Activated CD8-positive, alpha-beta memory T cell treated with anti-CD3 and anti-CD28 coated beads, Interleukin-2, amount 10 ng/mL, durations not matched to agents 7 days and 5 days (primary cell): ENCODE measurements at places on chromosomes 7 and 10. TPM values are rescaled to one million over a fixed set of nuclear protein-coding genes. Genes with fewer than 3 reads are reported as not detected.

Gene TPST1
- 0.85 TPM for total RNA-seq

Gene NXPH1
- not detected for total RNA-seq

Gene LOXL4
- total RNA-seq = not detected

Gene SPDYE8
- total RNA-seq = not detected

Gene TSPAN33
- 6.1 TPM for total RNA-seq

Gene SLC18A2
- total RNA-seq = not detected

Gene BICC1
- not detected for total RNA-seq

Gene RARRES2
- total RNA-seq = not detected

Gene CYP2C19
- not detected for total RNA-seq

Gene EGR2
- total RNA-seq = 21.6 TPM

Gene FGFR2
- not detected for total RNA-seq

DNA sequence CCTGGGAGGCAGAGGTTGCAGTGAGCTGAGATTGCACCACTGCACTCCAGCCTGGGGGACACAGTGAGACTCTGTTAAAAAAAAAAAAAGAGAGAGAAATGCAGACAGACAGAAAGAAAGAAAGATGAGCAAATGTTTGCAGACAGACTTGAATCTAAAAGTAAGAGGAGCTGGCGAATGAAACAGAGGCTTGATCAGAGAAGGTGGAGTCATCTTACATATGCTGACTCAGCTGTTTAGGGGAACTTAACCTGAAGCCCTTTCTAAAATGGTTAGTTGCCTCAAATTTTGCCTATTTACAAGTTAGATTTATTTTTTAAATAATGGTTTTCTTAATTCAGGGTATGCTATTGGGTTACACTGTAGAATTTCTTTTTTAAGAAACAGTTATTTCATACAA lies 5.4 kb downstream of the FAM171A1 start:
- no peaks in the 10 kb centered on the region for H3K36me3 ChIP-seq
- peaks cover 8% of the 10 kb centered on the region for H3K4me1 ChIP-seq
- peaks cover 49% of the 10 kb centered on the region for H3K27me3 ChIP-seq
- no peak overlapping the region for H3K27ac ChIP-seq
- H3K4me3 ChIP-seq = no peak overlapping the region

DNA sequence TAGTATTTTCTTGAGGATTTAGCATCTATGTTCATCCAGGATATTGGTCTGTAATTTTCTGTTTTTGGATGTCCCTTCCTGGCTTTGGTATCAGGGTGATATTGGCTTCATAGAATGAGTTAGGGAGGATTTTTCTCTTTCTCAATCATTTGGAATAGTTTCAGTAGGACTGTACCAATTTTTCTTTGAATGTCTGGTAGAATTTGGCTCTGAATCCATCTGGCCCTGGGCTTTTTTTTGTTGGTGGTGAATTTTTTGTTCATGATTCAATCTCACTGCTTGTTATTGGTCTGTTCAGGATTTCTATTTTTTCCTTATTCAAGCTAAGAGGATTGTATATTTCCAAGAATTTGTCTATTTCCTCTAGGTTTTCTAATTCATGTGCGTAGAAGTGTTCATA lies 192.7 kb downstream of the KIF20B start:
- H3K36me3 ChIP-seq = no peaks in the 10 kb centered on the region
- no peak for DNase-seq
- no peak overlapping the region for H3K27ac ChIP-seq
- no peaks in the 10 kb centered on the region for H3K4me1 ChIP-seq
- peaks cover 21% of the 10 kb centered on the region for H3K27me3 ChIP-seq
- no peak overlapping the region for H3K4me3 ChIP-seq

- DNase-seq = peak; percentile 90
- peak overlapping the region; percentile 92 for H3K27ac ChIP-seq
- no peaks in the 10 kb centered on the region for H3K27me3 ChIP-seq
These were observed 656 bp upstream of the CNNM2 start for GRCh38 chr10:102917314-102917961.

DNA sequence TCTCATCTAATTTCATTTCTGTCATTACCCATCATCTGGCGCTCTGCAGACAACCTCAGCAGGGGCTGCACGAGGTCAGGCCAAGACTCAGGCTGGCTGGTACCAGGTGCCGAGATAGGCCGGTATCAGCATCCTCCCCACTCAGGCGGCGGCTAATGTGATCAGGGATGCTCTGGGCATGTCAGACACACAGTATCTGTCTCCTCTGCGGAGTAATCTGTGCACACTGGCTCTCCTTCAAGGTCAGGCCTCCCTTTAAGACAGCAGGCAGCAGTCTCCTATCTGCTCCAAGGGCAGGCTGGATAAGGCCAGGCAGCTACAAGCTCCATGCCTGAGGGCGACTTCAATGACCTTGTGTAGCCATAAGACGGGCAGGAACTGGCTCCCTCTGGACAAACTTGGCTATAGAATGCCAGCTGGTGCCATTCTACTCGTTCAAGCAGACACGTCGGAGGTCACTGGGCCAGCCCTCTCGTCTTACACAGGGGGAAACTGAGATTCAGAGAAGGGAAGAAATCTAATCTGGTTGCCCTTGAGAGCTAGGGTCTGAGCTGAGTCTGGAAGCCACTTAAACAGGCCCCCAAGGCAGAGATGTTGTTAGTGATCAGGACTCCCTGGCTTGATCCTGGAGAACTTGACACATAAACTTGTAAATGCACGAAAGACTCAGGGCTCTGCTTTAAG lies 59.3 kb downstream of the ARHGAP22 start:
- H3K27ac ChIP-seq = no peak overlapping the region
- peaks cover 4% of the 10 kb centered on the region for H3K27me3 ChIP-seq
- DNase-seq = no peak
- H3K4me3 ChIP-seq = no peak overlapping the region
- H3K36me3 ChIP-seq = no peaks in the 10 kb centered on the region

DNA sequence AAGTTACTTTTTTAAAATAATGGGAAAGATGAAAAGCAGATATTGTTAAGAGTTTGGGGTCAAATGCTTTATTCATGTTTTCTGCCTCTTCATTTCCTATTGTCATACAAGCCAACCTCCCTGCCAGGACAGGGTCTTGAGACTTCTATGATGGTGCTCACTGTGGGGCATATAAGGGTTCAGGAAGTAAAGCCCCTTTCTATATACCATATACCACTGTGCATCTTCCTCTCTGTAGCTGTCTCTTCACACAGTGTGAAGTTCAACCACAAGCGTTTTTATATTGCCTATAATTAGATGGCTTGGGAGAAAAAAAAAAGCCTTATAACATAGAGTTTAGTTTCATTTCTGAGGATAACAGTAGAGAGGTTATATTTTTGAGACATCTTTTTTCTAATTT lies 389.8 kb upstream of the SORCS1 start:
- no peaks in the 10 kb centered on the region for H3K27me3 ChIP-seq
- H3K36me3 ChIP-seq = no peaks in the 10 kb centered on the region
- H3K4me3 ChIP-seq = no peak overlapping the region
- no peak for DNase-seq
- H3K27ac ChIP-seq = no peak overlapping the region
- H3K4me1 ChIP-seq = no peaks in the 10 kb centered on the region

DNA sequence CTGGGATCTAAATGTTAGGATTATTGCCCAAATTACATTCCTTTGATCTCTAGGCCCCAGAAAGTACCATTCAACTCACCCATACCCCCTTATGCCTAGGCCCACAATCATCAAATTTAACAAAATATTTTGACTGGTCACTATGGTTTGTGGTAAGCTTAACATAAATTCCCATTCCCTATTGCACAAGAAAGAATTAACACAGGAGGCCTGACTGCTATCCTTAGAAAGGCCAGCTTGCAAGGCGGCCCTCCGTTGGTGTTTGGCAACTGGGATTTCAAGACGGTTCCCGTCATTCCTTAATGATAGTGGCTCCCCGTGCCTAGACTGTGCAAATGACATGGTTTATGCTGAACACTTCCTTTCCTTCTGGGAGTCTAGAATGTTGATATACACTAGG lies 29.6 kb downstream of the ARHGAP21 start:
- H3K36me3 ChIP-seq = peaks cover 2% of the 10 kb centered on the region
- no peaks in the 10 kb centered on the region for H3K27me3 ChIP-seq
- H3K27ac ChIP-seq = no peak overlapping the region
- H3K4me1 ChIP-seq = no peaks in the 10 kb centered on the region
- no peak overlapping the region for H3K4me3 ChIP-seq

- no peaks in the 10 kb centered on the region for H3K4me1 ChIP-seq
- H3K27ac ChIP-seq = no peak overlapping the region
- DNase-seq = no peak
These were observed 66.4 kb downstream of the MTURN start for GRCh38 chr7:30201161-30201666.

- no peaks in the 10 kb centered on the region for H3K36me3 ChIP-seq
- H3K27ac ChIP-seq = no peak overlapping the region
- no peak overlapping the region for H3K4me3 ChIP-seq
- DNase-seq = no peak
- no peaks in the 10 kb centered on the region for H3K4me1 ChIP-seq
- peaks cover 43% of the 10 kb centered on the region for H3K27me3 ChIP-seq
These were observed 30.3 kb upstream of the CDK1 start for GRCh38 chr10:60747817-60748469.

DNA sequence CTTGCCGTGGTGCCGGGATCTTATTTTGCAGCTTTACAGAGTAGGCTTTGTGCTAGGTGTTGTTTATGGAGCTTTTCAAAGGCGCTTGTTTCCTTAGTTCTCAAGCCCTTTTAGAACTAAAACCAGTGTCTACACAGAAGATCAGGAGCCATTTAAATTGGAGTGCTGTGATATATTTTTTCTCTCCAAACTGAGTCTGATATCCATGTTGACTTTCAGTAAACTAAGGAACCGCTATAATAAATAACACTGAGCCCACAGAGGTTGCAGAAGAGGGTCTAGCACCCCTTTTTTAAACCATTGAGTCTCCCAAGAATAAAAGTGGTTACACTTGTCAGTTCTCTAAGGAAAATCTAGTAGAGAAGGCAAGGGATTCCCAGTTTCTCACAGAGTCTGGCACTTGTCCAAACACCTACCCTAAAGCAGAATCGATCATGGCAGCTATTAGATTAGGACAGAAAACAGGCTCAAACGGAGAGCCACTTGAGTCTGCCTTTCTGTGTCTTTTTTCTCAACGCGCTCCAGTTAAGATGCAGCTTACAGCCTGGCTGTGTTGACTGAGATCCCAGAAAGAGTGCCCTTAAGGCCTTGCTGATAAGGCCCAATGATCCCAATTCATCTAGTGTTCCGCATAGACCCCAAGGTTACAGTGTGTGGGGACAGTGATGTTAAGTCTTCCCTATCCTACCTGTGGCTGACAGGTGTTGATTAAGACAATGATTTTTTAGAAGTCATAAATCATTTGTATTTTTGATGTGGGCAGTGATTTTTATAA lies 804 bp downstream of the TMEM106B start:
- peaks cover 38% of the 10 kb centered on the region for H3K4me1 ChIP-seq
- H3K27ac ChIP-seq = peak overlapping the region; percentile 98
- DNase-seq = no peak
- peak overlapping the region; percentile 93 for H3K4me3 ChIP-seq
- H3K27me3 ChIP-seq = peaks cover 11% of the 10 kb centered on the region

GRCh38 chr10:12925845-12926244 lies 75.7 kb downstream of the CCDC3 start:
- no peak overlapping the region for H3K27ac ChIP-seq
- H3K4me1 ChIP-seq = no peaks in the 10 kb centered on the region
- peaks cover 6% of the 10 kb centered on the region for H3K27me3 ChIP-seq
- no peak for DNase-seq

DNA sequence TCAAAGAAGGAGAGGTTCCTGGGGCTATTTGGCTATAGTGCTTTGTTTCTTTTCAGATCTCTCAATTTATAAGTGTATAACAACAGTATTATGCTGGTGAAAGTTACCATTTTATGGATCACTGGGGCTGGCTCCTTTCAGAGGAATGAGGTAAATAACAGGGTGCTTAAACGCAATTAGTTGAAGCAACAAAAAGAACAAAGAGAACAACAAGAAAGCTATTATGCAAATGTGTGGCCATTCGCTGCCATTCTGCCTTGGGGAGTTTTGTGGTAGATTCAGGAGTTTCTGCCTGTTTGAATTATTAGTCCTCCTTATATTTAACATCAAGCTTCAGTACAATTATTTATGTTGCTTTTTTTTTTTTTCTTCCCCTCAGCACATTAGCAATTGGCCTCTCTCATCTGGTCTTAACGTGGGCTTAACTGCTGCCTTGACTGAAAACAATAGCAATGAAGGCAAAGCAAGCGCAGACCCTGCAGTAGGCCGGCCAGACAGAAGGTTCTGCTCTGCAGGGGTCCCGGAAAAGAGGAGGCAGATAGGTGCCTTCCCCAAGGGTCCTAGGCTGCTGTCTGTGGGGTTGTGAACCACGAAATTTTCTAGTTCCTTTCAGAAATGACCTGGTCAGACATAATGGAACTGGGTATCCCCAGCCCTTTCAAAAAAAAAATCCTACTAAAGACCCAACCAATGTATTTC lies 339.9 kb upstream of the PODXL start:
- H3K4me1 ChIP-seq = peaks cover 10% of the 10 kb centered on the region
- DNase-seq = no peak
- no peak overlapping the region for H3K4me3 ChIP-seq
- H3K36me3 ChIP-seq = peaks cover 2% of the 10 kb centered on the region
- peaks cover 3% of the 10 kb centered on the region for H3K27me3 ChIP-seq

GRCh38 chr7:15795393-15795792 lies 108.9 kb upstream of the MEOX2 start:
- no peaks in the 10 kb centered on the region for H3K36me3 ChIP-seq
- no peaks in the 10 kb centered on the region for H3K27me3 ChIP-seq
- H3K27ac ChIP-seq = no peak overlapping the region
- H3K4me1 ChIP-seq = no peaks in the 10 kb centered on the region
- no peak overlapping the region for H3K4me3 ChIP-seq

- no peaks in the 10 kb centered on the region for H3K36me3 ChIP-seq
- H3K27ac ChIP-seq = no peak overlapping the region
- H3K4me1 ChIP-seq = no peaks in the 10 kb centered on the region
- no peak for DNase-seq
- peaks cover 22% of the 10 kb centered on the region for H3K27me3 ChIP-seq
These were observed 190.2 kb downstream of the RAMP3 start for GRCh38 chr7:45347804-45348203.

- no peaks in the 10 kb centered on the region for H3K36me3 ChIP-seq
- no peak for DNase-seq
- no peaks in the 10 kb centered on the region for H3K4me1 ChIP-seq
- H3K4me3 ChIP-seq = no peak overlapping the region
- H3K27me3 ChIP-seq = peaks cover 12% of the 10 kb centered on the region
- no peak overlapping the region for H3K27ac ChIP-seq
These were observed 188.4 kb upstream of the AGK start for GRCh38 chr7:141362580-141363435.
